ENCODE measurements at places on chromosomes 5 and 9.

GRCh38 chr9:12689233-12689632, 4.0 kb upstream of the TYRP1 start:
- DNase-seq = no peak

GRCh38 chr5:45110399-45110798, 301.7 kb downstream of the MRPS30 start:
- DNase-seq = no peak

DNA sequence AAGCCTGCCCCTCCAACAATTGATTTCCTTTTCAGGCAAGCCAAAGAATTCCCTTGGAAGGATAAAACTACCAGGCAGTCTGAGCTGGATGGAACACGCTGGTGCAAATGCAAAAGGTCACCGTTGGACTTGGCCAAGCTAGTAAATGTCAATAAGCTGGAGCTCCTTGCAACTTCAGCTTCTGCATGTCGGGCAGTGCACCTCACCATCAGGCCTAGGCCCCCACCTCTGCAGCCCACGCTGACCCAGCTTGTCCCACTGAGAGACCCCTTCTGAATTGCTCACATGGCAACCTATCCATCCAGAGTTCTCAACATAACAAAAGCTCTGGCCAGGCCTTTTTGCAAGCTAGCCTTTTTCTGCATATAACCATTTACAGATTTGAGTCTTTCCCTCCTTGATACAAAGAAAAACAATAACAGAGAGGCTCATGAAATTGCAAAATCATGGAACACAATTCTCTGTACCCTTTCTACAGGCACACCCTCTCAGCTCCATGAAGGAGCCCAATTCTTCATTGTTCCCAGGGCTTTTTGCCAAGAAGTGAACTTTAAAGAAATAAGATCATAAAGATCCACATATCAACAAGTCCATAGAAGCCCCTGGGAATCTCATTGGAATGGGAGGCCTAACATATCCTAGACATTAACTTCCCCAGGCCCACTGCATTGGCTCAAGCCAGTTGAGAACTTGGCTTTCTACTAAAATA, 123.9 kb upstream of the SLIT3 start:
- no peak for DNase-seq

GRCh38 chr9:117887941-117888340, 183.7 kb downstream of the TLR4 start:
- no peak for DNase-seq

- no peak for DNase-seq
These were observed 20.2 kb upstream of the SUB1 start for GRCh38 chr5:32565145-32565544.

GRCh38 chr9:127463911-127464310, 12.6 kb downstream of the LRSAM1 start:
- DNase-seq = no peak

DNA sequence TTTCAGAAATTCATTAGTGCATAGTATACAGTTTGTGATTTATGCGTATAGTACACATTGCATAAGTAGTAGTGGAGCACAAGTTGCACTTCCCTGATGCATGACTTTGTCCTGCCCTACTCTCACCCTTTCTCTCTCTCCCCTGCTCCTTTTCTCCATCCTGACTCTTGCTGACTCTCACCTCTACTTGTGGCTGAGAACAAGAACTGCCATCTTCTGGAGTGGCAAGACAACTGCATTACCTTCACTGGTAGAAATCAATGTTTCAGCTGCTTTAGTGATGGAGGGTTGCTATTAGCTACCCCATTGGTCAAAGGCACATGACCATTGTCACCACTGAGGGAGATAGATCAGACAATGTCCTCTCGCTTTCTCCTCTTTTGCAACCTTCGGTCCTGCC, 26.9 kb downstream of the SPEF2 start:
- DNase-seq = no peak

DNA sequence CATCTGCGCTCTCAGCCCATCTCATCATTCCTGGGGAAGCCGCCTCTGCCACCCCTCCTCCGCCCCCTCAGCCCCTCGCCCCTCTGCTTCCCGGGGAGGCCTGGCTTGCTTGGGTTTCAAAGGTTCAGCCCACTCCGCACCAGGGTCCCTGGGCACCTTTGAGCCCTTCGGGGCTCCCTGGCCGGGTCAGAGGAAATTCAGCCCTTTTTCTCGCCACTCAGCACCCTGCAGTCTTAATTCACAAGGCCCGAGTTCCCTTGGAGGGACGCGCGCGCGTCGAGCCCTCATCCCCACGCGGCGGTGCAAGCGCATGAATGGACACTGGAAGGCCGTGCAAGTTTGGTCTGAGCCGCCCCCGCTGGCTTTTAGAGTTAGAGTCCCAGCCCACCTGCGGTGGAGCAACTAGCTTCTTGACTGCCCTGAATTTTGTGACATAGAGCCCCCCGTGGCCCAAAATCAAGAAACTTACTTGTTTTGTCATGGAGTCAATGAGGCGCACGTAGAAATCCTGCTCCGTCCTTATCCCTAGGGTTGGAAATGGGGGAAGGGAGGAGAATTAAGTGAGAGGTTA, 4.5 kb downstream of the EBF1 start:
- DNase-seq = no peak

DNA sequence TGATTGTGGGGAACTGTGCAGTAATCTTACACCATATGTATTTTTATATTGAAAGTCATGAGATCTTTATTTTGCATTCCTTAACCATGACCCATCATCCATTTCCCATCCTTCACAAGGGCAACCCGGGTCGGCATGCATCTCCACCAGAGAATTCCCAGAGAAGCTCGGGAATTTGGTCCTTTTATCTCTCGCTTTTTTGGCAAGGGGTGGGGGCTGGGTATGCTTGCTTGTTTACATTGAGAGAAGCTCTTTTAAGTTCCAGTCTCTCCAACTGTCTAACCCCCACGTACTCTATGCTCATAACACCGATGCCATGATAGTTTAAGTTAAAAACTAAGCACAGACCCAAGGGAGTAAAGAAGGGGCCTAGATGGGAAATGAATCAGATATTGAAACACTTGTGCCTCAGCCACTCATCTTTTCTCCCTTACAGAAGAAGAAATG, 109.9 kb upstream of the NFIB start:
- no peak for DNase-seq

- DNase-seq = no peak
These were observed 55.7 kb upstream of the NIPBL start for GRCh38 chr5:36820900-36821299.

DNA sequence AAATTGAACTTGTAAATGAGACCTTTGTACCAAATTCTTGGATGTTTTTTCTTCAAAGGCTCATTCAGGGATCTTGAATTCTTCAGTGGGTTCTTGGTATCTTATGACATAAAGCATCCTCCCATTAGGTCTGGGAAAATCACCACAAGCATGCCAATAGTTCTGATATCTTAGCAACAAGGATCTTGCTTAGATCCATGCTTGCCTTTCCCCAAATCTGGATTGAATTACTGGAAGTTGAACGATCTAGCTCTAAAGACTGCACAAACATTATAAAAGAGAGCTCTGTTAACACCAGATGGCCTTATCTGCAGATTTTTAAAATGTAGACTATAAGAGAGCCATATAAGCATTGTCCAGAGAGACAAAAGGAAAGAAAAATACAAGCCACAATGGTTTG, 266.3 kb downstream of the RAB3C start:
- no peak for DNase-seq

- no peak for DNase-seq
These were observed 6.6 kb downstream of the PCDH12 start for GRCh38 chr5:141951332-141951781.

DNA sequence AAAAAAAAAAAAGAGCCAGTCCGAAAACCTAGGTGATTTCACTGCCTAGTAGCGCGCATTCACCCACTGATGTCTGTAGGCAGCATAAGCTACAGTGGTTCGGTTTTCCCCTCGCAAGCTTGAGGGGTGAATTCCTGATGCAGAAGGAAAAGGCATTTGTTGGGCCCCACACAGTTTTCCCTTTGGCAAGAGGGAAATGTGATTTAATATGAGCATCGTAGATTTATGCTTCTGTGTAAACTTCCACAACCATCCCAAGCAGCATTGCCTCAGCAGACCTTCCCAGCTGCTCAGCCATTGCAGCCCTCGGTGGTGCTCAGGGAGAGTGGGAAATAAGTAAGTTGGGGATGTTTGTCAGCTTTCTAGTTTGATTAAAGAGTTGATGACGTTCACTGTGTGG, 231.5 kb upstream of the PPP1R2B start:
- no peak for DNase-seq

DNA sequence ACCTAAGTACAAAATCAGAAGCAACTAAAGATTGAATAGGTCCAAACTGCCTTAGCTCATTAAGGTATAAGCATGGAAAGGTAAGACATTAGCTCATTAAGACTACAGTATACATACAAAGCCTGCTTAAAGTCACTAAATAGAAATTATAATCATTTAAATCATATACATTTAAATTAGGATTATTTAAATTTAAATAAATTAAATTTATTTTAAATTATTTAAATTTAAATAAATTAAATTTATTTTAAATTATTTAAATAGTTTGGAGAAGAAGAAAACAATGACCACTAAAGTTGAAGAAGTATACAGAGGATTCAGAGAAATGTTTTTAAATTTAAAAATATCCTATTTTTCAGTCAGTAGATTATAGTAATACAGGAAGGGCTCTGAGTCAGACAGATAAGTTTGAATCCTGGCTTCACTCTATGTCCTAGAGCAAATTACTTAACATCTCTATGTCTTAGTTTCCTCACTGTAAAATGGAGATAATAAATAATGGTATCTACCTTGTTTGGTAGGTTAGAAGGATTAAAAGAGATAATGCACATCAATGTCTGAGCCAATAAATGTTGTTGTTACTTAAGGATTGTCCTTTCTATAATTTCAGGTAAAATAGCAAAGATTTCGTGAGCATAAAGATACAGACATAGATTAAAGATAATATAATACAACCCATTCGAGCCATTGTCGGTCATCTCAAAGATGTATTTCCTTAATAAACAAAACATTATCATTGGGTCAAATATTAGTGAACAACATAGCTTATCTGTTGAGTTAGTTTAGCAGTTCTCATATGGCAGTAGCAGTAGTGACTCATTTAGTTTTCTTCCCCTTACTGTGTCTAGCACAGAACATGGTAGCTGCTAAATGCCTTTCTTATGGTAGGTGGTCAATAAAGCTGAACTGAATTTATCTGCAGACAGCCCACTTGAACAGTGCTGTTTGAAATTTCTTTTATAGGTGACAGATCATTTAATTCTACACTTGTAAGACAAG, 100.6 kb downstream of the KIAA0825 start:
- DNase-seq = no peak

DNA sequence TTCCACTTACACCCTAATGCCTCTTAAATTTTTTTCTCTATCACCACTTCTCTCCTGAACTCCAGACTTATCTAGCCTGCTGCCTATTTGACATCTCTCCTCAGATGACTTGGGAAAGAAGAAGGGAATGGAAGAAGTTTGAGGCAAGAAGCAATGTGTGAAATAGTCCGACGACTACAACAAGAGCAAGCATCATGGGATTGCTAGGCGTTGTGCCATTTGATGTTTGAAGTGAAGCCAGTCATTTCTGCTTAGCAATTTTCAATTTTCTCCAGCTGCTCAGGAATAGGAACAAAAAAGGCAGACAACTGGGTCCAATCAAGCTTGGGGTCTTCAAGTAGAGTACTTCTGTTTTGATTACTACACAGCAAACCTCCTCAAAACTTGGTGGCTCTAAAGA, 106.4 kb downstream of the HSD17B3 start:
- DNase-seq = no peak

DNA sequence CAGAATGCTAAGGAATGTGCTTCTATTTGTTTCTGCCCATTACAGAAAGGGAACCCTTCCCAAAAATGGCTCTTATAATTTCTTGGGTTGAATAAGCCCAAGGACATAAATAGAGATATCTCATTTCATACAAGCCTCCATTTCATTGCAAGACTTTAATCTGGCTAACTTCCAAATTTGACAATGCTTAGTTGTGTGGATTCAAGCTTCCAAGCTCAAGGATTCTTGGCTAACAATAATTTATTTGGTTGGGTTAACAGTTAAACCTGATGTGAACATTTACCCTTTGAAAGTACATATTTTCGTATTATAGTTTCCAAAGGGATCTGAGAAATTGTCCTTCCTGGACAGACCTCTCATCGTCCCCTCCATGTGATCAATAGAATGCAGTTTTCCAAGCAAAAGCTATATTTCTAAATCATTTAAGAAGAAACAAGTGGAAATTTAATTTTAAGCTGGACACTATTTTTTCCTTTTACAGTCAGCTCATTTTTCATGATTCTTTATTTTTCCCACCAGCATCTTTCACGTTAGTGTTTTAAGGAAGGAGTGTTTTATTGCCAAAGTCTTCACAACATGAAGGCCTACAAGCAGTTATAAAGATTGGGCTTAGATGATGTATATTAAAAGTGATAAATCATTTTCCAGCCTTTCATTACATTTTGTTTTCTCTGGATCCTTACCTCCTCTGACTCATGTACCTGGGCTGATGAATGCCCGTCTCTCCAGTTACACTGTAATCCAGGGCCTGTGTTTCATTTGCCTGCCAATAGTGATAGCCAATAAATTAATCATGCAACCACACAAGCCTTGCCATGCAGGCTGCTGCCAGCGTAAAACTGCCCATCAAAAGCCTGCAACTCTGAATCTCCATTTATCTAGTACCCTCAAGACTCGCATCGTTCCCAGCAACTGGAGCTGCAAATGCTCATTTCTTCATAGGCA, 176.7 kb downstream of the NTRK2 start:
- no peak for DNase-seq

GRCh38 chr9:130213911-130214761, 41.9 kb downstream of the NCS1 start:
- no peak for DNase-seq

GRCh38 chr9:129781981-129782380, 21.0 kb upstream of the TOR1B start:
- DNase-seq = no peak

DNA sequence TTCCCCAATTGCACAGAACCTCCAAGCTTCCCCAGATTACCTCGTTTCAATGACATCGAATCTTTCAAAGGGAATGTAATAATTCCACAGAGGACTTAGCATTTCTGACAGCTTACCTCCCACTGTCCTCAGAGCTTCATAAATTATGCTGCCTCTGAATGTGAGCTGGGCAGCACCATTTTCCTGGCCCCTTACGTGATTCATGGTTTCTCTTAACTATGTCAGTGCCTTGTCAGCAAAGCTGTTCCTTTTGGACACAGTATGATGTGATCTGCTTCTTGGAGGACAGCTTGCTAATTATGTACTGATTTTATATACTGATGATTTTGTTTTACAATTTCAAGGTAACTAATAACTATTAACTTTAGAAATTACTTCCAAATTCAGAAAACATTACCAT, 27.7 kb upstream of the SSBP2 start:
- DNase-seq = no peak

DNA sequence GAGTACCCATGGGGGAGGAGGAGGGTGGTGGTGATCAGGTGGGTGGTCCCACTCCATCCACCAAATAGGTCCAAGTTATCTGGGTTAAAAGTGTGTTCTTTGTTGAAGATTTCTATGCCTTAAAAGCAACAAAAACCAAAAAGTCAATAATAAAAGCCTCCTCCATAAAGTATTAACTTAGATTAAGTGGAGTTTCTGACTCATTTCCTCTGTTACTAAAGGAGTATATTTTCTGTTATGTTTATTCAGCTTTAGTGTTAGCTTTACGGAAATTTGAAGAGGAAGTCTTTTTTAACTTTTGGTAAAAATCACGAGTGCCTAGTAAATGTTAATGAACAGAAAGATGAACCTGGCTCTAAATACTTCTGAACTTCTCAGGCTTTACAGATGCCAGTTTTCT, 17.8 kb downstream of the FBXO38 start:
- DNase-seq = no peak

- DNase-seq = no peak
These were observed 253.5 kb upstream of the HAPLN1 start for GRCh38 chr5:83973925-83974815.

- no peak for DNase-seq
These were observed 26.9 kb downstream of the ADGRV1 start for GRCh38 chr5:90585337-90585986.
